ENCODE measurements at places on chromosomes 16 and 17.

GRCh38 chr17:82121660-82122629 is 23.9 kb upstream of the FASN start:
- no peak for DNase-seq

GRCh38 chr16:29983420-29984136 is 9.9 kb downstream of the TAOK2 start:
- no peak for DNase-seq

DNA sequence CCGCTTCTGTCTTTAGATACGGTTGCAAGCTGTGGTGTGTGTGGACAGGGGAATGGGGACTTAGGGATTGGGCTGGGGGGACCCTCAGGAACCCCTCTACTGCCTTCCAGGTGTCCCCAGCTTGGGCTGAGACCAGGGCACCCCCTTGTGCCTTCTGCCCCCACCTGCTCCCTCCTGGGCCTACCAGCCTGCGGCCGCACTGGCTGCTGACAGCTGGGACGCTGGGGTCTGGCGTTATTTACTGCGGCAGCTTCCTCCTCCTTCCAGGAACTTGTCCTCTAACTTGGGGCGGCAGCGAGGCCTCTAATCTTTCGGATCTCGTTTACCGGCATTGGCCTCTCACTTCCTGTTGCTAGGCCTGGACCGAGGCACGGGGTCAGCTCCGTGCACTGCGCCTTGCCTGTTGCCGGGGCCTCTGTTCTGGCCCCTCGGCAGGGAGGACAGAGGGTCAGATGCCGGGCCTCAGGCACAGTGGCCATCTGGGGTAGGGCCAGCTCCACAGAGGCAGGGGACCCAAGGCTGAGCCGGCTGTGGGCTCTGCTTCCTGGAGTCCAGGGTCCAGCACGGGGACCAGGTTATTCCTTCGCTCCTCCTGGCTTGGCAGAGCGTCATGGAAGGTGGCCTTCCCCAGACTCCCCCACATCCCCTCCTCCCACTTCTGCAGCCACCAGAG is 31.8 kb downstream of the TMEM235 start:
- no peak for DNase-seq

DNA sequence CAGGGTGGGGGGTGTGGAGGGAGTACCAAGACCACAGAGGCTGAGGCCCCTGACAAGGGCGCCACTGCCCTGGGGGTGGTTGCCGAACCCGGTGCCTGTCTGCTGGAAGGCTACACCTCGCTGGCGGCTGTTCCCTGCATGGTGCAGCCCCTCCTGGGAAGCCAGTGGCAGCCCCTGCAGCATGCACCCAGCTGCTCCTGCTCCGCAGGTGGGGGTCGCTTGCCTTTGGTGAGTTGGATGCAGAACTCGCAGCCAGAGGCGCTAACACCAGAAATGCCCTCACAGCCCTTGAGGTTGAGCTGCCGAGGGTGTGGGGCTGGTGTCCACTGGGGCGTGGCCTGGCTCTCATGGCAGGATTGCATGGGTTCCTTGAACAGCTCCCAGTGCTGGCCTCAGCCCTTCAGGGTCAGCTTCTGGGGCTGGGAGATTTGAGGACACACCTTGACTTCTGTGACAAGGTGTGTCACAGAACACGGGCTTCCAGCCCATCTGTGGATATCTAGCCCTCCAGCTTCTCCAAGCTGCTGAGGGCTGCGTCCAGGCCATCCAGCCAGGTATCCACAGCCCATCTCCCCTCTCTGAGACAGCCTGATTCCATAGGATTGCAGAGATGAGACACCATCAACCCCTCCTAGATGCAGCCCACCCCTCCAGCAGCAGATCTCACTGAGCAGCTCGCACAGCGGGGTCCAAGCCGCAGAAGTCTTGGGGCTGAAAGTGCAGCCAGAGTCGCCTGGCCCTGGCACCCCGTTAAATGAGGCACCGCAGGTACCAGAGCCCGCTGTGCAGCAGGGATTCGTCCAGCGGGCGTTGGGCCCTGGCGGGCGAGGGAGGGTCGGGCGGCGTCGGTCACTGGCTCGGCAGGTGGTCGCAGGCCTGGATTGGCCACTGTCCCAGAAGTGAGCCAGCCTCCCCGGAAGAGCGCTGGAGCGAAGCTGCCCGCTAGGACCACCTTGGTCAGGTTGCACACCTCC is 586.3 kb downstream of the KCNJ18 start:
- DNase-seq: no peak

- DNase-seq: no peak
These were observed 33.8 kb upstream of the USP43 start for GRCh38 chr17:9611557-9611956.

- DNase-seq: no peak
These were observed 64.5 kb downstream of the ASIC2 start for GRCh38 chr17:33228548-33228947.

GRCh38 chr16:87657621-87658192 is 55.4 kb downstream of the JPH3 start:
- no peak for DNase-seq

DNA sequence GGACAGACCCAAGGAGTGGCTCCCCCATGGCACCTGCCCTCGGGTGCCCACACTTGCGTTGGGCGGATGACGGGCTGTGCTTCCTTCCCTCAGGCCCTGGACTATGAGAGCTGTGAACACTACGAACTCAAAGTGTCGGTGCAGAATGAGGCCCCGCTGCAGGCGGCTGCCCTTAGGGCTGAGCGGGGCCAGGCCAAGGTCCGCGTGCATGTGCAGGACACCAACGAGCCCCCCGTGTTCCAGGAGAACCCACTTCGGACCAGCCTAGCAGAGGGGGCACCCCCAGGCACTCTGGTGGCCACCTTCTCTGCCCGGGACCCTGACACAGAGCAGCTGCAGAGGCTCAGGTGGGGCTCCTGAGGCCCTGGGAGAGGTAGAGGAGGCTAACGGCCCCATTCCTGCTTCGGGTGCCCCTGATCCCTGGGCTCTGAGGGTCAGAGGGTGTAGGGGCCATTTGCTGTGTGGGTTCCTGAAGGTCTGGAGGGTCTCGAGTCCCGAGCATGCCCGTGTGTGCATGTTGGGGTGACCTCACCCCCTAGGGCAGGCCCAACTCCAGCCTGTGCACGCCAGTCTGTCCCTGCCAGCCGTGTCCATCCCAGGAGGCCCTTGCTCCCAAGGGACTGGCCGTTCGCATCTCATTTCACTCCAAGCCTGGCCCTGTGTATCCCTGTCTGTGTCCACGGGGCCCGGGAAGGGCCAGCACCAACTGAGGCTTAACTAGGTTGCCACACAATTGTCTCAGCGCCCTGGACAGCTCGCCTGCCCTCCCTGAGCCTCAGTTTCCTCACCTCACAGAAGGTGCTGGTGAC is 10.0 kb downstream of the SLC22A31 start:
- no peak for DNase-seq

DNA sequence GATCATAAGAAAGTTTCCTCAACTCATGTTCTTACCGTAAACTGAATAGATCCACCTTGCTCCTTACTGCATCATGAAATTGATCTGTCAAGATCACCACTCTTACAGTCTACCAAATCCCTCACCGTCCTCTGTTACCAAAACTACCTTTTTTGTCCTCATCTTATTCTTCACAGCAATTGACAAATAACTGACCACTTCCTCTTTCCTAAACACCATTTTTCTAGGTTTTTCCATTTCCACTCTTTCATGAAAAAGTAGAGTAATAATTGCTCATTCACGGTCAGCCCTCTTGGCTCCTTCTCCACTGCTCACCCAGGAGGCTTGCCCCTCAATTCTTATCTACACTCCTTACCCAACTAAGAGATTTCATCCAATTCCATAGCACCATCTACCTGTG is 44.9 kb downstream of the ABCA5 start:
- DNase-seq: no peak

GRCh38 chr16:77686385-77686784 is 35.9 kb upstream of the NUDT7 start:
- DNase-seq: no peak

GRCh38 chr17:61412860-61413660 is 13.4 kb downstream of the TBX2 start:
- no peak for DNase-seq

DNA sequence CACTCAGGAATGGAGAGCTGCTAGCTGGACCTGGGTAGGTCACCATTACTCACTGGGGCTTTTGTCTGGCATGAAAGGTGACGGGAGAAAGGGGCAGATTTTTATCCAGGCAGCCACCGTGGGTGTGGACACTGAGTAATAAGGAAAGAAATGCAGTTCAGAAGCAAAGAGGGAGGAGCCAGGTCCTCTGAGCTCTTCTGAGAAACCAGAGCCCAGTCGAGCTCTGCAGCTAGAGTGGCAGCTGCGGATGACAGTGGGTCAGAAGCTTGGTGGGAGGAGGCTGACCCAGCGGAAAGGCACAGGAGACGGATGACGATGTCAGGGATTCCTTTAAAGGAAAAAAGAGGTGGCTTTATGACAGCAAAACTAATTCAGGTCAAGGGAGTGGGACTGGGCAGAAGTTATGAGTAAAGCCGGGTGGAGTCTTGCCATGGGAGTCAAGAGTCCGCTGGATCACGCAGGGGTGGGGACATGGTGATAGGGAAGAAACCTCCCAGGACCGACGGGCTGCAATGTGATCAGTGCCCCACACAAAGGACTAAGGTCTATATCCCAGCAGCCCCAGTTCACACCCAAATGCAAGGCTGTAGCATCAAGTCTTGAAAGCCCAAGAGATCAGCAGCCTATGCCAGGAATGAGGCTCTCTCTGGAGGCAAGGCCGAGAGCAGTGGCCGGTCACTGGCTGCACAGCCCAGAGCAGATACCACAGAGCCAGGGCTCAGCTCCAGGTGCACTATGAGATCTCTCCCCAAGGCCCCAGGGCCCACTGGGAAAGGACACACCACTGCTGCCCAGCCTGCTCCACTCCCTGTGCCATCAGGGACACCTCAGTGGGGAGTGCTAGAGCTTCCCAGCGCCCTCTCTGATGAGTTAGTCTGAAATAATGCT is 6.3 kb upstream of the MNT start:
- peak; percentile 76 for DNase-seq

DNA sequence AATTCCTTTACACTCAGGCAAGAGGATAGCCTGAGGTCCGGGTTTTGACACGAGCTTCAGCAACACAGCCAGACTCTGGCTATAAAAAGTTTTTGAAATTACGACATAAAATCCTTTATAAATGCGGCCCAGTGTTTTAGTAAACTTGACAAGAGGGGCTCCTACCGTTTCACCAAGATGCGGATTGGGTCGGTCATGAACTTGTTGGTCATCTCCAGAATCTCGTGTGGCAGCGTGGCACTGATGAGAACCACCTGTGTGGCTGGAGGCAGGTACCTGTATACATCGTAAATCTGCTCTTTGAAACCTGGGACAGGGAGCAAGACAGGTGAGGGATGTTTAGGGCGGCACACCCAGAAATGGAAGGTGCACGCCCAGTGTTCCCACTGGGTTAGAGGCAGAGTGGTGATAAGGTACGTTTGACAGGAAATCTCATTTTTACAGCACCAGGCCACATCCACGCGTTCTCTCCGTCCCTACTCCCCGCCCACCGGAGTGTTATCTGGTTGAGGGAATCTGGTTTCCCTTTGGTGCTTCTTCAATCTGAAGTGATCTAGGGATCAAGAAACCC is 8.0 kb downstream of the EIF4A3 start:
- DNase-seq: no peak

DNA sequence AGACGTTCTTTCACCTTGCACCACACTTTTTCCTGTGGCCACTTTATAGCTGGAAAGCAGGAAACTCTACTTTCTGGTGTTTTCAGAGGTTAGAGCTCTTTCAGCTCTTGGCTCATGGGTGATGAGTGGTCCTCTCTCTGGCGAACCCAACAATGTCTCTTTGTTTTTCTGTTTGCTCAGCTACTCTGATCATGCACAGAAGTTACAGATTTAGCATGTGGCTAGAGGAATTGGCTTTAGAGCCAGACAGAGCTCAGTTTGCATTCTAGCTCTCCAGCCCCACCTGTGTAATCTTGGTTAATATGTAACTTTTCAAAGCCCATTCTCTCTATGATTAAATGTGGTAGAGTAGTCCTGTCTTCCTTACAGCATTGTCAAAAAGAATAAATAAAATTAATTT is 225.2 kb downstream of the HAPSTR1 start:
- no peak for DNase-seq

GRCh38 chr17:69716556-69716955 is 302.1 kb downstream of the MAP2K6 start:
- DNase-seq: no peak

- no peak for DNase-seq
These were observed 441.1 kb upstream of the MON1B start for GRCh38 chr16:76749780-76750375.

DNA sequence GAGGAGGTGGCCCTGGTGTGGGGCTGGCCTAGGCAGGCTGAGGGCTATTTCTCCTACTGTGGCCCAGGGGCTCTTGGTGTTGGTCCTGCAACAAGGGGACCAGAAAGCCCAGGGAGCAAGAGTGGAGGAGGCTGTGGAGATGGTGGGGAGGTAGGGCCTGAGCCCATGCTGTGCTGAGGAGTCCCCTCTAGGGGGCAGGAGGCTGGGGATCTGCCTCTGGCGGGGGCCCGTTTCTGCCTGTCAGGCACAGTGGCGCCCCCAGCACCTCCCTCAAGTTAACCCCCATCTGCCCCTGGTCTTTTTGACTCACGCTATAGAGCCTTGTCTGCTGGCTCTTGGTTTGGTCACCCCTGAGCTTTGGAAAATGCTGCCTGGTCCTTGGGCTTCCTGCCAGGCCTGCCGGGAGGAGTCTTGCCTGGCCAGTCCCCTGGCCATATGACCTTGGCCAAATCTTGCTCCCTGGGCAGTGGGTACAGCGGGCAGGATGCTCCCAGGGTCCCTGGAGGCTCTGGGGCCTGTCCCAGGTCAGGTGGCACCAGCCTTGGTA is 5.9 kb downstream of the BAIAP2 start:
- no peak for DNase-seq

DNA sequence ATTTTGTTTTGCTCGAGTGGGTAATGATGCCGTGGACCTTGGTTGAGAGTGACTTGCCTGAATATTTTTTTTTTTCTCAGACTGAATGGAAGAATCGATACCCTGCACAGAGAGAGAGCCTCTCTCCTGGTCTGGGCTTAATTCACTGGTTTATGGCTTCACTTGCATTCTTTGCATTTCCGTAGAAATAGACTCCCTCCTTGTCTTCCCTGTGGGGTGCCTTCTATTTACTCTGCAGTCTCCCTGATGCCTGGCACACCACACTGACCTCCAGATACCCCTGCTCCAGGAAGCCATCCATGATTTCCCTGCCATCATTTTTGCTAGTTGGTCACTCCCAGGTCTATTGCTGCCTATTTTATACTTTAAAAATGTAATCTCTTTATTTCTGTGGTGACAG is 238.0 kb downstream of the SNX29 start:
- no peak for DNase-seq

- DNase-seq: no peak
These were observed 238.8 kb upstream of the CDH5 start for GRCh38 chr16:66127459-66128370.

- no peak for DNase-seq
These were observed 24.9 kb upstream of the CRYM start for GRCh38 chr16:21302898-21303528.

Data from thoracic aorta (tissue), 2 donors.